Pulmonary artery endothelial cell (primary cell): ENCODE measurements at places on chromosomes 11 and 22.

DNA sequence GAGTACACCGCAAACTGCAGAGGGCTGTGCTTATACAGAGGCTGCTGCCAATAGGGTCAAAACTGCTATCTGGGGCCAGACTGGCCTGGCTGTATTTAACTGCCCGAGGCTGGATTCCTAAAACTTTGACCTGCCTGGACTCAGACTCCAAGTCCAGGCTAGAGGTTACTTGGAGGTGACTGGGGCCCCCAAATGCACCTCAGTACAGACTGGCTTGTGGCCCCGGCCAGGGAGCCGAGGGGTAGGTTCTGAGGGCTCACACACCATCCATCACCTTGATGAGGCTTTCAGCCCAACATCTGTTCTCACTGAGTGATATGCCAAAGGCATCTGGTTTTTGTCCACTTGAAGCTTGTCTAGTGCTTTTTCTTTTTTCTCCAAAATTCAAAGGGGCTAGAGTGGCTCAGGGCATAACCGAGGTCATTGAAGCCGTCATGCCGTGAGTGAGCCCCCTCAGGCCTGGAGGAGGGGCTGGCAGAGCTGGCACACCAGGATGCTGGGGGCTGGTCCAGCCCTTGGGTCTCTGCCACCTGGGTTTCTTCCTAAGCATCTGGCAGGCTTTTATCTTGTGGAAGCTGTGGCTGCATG lies 52.4 kb upstream of the TTLL12 start:
- DNase-seq, result no peak

- no peak for DNase-seq
Observed at GRCh38 chr11:34036456-34036855, 15.1 kb upstream of the CAPRIN1 start.

GRCh38 chr11:66126808-66127555 lies 56.9 kb downstream of the PACS1 start:
- no peak for DNase-seq

DNA sequence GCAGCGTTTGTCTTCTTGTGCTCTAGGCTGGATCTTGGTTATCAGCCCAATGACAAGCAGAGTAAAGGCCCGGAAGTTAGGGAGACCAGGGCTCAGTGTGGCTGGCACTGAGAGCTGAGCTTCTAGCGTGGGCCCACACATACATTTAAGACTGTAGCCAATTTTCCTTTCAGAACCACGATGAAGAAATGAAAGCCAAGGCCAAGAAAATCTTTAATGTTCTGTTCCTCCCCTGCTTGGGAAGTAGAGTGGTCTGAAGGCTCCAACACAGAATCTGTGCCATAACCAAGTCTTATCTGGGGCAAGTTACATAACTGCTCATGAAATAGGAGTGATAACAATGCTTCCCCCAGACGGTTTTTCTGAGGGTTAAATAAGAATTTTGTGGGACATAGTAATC lies 4.7 kb upstream of the ST3GAL4 start:
- DNase-seq, result no peak

GRCh38 chr11:121582296-121582695 lies 129.5 kb upstream of the SORL1-AS1 start:
- DNase-seq, result no peak

- no peak for DNase-seq
Observed at GRCh38 chr11:82811369-82811768, 77.7 kb upstream of the FAM181B start.

- no peak for DNase-seq
Observed at GRCh38 chr11:45967506-45967905, 45.0 kb downstream of the LARGE2 start.

- no peak for DNase-seq
Observed at GRCh38 chr11:74450318-74450717, 17.0 kb downstream of the KCNE3 start.

DNA sequence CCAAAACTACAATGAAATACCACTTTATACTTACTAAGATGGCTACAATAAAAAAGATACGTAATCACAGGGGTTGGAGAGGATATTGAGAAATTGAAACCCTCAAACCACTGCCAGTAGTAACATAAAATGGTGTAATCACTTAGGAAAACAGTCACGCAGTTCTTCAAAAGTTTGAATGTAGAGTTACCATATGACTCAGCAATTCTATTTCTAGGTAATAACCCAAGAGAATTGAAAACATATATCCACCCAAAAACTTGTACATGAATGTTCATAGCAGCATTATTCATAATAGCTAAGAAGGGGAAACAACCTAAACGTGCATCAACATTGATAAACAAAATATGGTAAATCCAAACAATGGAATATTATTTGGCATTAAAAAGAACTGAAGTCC lies 24.4 kb upstream of the PSMA1 start:
- no peak for DNase-seq

DNA sequence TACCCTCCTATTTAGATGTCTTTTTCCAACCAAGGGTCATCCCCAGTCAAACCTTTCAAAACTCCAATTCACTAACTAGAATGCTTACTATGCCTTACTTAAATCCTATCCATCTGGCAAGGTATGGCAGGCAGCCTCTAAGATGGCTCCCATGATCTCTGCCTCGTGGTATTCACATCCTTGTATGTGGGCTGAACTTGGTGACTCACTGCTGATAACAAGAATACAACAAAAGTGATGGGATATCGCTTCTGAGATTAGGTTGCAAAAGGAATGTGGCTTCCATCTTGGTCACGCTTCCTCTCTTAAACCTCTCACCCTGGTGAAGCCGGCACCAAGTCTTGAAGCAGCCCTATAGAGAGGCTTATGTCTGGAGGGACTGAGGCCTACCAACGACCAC lies 29.6 kb upstream of the UPB1 start:
- peak; percentile 63 for DNase-seq

- DNase-seq, result no peak
Observed at GRCh38 chr11:109789901-109790300, 303.3 kb upstream of the ZC3H12C start.

GRCh38 chr11:72203163-72203562 lies 11.2 kb downstream of the FOLR1 start:
- no peak for DNase-seq

GRCh38 chr11:20363149-20363499 lies 390 bp upstream of the HTATIP2 start:
- DNase-seq, result no peak

DNA sequence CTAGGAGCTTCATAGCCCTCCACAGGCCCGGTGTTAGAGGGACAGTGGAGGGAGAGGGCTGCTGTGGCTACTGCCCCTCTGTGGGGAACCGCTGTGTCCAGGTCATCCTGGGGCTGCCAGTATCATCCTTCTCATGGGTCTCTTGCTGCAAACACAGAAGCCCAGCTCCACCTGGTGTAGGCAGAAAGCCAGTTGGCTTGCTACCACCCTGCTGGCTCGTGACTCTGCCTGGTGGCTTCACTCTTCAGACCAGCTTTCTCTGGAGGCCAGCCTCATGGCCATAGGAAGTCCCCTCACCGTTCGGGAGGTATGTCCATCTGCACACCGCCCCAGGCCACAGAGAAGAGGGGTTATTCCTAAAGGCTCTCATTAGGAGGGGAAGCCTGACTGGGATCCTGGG lies 19.4 kb upstream of the SUSD2 start:
- DNase-seq, result no peak

GRCh38 chr11:133230431-133230830 lies 301.9 kb downstream of the OPCML start:
- DNase-seq, result no peak

DNA sequence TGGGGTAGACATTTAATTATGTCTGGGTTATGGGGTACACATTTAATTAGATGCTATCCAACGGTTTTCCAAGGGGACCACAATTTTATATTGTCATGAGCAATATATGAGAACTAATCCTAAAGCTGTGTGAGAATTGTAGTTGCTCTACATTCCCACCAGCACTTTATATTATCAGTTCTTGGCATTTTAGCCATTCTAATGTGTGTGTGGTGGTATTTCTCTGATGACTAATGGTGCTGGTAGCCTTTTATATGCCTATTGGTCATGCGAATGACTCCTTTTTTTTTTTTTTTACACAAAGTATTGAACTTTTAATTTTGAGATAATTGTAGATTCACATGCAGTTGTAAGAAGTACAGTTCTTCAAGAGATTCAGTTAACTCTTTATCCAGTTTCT lies 26.2 kb downstream of the TMEM135 start:
- no peak for DNase-seq

DNA sequence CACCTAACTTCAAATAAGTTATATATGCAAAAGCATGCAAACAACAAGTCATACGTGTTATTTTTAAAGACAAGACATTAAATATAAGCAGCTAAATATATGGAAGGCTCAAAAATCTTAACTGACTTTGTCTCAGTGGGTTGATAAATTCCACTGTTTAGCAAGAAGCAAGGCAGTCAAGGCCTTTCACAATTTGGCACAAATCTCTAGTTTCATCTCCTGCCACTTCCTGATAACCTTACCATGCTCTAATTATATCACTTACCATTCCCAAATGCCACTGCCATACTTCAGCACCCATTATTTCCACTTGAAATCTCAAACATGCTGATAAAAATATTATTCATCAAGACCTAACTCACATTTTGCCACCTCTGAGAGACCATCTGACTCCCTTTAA lies 24.8 kb downstream of the DCUN1D5 start:
- DNase-seq, result no peak

GRCh38 chr11:78949976-78950690 lies 375.5 kb upstream of the NARS2 start:
- no peak for DNase-seq

GRCh38 chr11:116642902-116643301 lies 129.9 kb downstream of the BUD13 start:
- DNase-seq, result no peak

- no peak for DNase-seq
Observed at GRCh38 chr22:17472932-17473331, 90.4 kb upstream of the SLC25A18 start.

GRCh38 chr22:50047346-50047745 lies 10.8 kb downstream of the TTLL8 start:
- DNase-seq, result no peak

GRCh38 chr22:44671742-44672141 lies 30.3 kb upstream of the PRR5 start:
- DNase-seq, result no peak

DNA sequence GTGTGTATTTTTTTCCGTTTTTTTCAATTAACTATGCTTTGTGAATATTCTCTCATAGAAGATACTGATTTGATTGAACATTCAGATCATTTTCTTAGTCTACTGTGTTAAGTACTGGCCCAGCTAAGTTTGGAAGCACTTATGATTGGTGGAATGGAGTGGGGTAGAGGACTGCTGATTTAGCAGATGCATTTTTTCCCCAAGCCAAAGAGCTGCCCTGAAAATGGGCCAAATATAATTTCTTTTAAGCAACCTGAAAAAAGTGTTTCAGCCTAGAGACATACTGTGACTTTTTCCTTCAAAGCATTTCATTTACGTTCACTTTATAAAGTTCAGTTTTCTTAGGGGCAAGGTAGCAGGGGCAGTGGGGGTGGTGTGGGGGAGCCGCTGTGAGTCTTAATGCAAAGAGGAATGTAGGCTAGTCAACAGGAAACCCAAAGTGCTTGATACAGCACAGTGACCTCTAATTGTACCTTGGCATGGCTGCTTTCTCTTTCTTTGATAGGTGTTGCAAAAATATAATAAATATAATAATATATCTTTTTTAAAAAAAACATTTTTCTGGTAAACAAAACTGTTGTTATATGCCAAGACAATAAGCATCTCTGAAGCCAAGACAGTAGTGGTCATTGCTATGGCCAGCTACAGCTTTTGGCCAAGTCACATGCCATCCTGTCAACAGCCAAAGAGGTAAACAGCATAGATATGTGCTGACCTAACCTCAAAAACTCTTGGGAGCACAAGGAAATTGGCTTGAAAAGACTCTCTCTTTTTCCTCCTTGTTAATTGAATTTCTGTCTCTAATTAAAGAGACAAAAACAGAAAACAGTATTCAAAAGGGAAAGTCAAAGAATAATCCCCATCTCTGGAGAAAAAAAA lies 58.8 kb downstream of the LIF start:
- no peak for DNase-seq

GRCh38 chr11:117179048-117179999 lies 781 bp downstream of the SIDT2 start:
- DNase-seq, result no peak

DNA sequence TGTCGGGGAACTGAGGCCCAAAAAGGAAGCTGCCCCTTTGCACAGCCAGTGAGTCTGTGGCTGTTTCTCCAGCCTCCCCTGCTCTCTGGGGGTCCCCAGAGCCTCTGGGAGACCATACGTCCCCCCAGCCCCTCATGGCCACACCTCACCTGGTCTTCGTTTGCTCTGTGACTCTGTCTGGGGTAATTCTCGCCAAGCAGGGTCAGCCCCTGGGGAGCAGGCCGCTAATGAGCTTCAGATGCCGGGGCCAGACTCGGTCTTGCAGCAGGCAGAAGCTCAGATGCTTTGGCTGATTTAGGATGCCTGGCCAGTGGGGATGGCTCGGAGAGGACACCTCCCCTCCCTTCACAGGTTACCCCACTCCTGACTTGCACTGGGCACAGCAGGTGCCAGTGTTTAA lies 24.1 kb upstream of the WNT11 start:
- DNase-seq, result no peak

DNA sequence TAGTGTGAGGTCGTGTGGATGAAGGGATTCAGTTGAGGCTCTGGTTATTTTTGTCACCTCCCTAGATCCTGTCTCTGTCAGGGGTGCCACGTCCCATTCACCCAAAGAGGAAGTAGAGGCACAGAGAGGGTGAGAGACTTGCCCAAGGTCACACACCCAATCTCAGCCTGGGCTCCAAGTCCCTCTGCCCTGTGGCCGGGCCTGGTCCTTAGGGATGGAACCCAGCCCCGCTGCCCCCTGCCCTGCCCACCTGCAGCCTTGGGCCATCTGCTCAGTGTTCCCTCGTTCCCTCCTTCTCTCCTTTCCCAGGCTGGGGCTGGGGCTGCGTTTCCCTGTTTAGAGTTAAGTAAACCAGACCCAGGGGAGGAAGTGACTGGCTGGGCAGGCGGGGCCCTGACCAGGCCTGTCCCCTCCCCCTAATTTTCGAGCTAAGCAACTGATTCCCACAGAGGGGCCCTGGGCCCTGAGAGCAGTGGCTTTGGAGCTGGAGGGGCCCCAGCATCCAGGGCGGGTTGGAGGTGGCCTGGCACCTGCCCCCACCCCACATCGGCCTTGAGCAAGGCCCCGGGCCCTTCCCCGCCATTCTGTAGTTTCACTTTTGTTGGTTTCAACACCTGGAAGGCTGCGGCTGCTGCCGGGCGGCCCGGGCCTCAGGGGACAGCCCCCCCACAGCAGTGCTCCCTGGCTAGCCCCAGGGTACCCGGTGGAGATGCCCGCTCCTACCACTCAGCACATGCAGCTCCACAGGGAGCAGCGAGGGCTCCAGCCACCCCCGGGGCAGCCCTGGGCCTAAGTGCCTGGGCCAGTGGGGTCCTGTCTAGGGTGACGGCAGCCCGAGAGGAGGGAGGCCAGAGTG lies 1.5 kb downstream of the TCIRG1 start:
- peak; percentile 55 for DNase-seq

DNA sequence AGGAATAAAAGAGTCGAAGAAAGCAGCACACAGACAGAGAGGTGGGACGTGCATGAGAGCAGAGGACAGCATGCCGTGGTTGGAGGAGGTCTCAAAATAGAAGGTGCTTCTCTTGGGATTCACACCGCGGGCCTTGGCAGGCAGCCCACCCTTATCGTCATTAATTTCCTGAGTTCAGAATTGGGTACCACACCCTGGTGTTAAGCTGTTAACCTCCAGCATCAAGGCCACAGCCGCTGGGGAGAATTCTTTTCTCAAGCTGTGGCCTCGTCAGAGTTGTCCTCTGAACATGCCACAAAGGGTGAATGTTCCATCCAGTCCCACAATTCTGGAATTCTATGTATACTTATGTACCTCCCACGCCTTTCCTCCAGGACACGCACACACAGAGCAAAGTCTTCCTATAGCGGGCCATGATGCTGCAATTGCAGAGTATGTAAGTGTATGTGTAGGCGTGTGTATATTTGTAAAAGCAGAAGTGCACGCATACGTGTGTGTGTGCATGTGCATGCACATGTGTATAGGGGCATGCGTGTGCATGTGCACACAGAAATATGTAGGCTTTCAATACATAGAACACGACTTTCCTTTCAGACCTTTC lies 39.0 kb downstream of the ADAMTS8 start:
- no peak for DNase-seq
